Activated CD4-positive, CD25-positive, alpha-beta regulatory T cell treated with anti-CD3 and anti-CD28 coated beads, Interleukin-2, amount 50 U/mL, for 24 hours (primary cell): ENCODE measurements at places on chromosomes 11 and 22.

GRCh38 chr22:22425783-22426624 is 82.5 kb downstream of the ZNF280B start:
- ATAC-seq: no peak

DNA sequence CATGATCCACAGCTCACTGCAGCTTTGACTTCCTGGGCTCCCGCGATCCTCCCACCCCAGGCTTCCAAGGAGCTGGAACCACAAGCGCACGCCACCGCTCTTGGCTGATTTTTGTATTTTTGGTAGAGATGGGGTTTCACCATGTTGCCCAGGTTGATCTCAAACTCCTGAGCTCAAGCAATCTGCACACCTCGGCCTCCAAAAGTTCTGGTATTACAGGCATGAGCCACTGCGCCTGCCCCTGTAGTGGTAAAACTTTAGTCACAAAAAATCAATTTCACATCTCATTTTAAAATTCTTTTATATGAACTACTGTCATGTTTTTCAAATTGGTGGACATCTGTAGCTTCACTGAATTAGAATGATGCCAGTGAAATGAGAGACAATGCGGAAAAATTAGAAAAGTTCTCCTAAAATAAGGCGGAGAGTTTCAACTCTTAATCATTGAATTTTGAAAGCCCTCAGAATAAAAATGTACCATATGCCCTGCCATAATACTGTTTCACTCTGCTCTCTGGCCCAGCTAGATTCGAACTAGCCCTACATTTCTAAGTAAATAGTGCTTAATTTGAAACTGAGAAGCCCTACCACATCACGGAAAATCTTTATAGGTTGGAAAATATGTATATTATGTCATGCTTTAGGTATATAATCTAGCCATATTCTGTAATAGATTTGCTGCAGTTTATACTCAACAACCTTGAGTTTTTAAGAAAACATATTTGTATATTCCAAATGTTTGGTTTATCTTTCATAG is 78.7 kb downstream of the HORMAD2 start:
- ATAC-seq: peak; percentile 77

DNA sequence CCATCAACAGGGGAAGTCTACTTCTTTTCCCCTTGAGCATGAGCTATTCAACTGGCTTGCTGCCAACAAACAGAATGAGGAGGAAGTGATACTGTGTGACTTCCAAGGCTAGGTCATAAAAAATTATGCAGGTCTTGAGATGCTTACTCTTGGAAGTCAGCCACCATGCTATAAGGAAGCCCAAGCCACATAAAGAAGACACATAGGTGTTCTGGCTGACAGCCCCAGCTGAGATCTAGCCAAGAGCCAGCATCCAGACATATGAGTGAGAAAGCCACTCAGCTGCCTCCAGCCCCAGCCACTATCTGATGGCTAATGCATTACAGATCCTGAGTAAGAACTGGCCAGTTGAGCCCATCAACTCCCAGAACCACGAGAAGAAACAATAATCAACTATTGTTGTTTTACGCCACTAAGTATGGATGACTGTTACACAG is 31.0 kb upstream of the PPP2R1B start:
- no peak for ATAC-seq

GRCh38 chr11:110059706-110060463 is 33.3 kb upstream of the ZC3H12C start:
- no peak for ATAC-seq

- no peak for ATAC-seq
Observed at GRCh38 chr11:95296621-95297025, 65.6 kb upstream of the SESN3 start.

GRCh38 chr11:85281550-85281949 is 345.6 kb downstream of the DLG2 start:
- no peak for ATAC-seq

GRCh38 chr11:93329936-93330445 is 551 bp upstream of the DEUP1 start:
- ATAC-seq: no peak

- no peak for ATAC-seq
Observed at GRCh38 chr11:116148645-116149044, 624.1 kb downstream of the BUD13 start.

DNA sequence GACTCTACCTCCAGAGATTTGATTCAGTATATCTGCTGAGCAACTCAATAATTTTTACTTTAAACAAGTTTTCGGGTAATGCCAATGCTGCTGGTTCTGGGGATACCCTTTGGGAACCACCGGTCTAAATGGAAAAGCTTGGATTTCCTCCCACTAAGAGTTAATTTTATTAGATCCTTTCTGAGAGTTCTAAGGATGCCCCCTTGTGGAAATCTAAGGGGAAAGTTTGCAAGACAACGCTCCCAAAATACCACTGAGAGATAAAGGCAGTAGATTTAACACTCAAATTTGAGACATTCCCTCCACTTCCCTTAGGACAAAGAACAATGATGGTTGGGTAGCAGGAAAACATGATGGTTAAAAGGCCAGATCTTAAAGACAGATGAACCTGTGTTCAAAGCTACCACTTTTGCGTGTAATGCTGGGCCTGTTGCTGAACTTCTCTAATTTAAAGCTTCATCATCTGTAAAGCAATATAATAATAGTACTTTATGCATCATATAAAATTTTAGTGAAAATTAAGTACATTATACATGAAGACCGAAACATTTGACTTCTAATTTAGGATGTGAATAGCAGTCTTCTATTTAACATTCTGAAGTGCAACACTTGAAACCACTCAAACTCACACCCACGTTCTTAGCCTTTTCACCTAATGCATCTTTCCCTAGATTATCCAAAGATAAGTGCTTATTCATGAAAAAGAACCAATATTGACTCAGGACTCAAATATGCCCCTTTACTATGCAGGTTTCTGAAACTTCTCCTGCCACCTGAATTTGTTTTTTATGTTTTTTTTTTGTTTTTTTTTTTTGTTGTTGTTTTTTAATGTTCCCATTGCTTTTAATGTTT is 110.1 kb upstream of the LUZP2 start:
- no peak for ATAC-seq

DNA sequence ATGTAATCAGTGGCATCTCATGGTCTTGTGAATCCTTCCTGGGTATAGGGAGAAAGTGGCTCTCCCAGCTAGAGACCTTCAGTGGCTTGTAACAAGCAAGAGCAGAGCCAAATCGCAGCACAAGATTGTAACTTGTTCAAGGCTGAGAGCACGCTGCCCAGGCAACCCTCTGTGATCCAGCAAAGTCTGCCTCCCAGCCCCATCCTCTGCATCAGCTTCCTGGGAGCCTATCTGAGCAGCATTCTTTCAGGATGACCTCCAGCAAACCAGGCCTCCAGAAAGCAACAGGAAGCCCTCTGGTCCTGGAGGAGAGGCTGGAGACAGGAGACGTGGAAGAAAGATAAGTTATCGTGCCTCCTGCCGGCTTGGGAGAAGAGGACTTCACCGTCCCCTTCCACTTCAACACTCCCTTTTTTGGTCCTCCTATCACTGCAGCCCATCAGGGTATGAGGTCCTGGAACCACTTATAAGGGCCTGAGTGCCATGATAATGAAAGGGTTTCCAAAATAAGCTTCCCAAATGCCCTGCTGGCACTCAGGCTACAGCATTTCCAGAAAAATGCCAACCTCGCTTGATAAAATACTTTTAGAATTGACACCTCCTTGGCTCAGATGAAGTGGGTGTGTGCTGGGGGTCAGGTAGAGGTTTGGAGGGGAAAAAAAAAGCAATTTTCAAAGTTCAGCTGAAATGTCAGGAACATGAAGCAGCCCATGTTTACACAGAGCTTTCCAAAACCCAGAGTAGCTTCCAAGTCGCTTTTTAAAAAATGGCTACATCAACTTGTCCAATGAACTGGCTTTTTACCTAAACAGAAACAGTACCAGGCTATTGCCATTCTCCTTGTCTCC is 80.2 kb downstream of the PLEKHA7 start:
- no peak for ATAC-seq

GRCh38 chr11:86558207-86558606 is 114.2 kb downstream of the ME3 start:
- ATAC-seq: no peak

DNA sequence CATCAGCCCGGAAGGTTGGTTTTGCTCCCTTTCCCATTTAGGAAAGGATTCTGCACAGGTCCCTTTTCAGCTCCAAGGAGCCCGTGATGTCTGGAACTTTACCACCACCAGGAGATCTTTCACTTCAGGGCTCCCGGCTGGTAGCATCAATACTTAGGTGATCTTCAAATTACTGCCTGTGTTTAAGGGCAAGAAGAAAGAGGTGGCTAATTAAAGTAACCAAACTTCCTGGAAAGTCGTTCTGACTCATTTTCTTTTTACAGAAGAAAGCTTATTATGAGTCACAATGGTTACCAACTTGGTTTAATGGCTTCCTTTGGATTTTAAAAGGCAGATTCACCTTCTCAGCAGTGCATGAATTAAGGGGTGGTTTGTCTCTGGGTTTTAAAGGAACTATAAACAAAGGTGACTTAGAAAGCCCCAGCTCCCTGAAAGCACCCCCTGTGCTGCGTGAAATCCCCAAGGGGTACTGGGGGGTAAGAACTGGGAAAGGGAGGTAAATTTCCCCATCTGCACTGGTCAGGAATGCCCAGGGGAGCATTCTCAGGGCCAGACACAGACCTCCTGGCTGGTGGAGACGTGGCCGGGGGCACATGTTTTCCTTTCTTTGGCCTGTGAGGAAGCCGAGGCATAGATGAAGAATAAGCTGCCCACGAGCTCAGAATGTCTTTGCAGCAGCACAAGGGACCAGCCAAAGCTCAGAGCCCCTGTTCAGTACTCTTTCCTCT is 8.8 kb downstream of the POU2F3 start:
- ATAC-seq: peak; percentile 76

GRCh38 chr22:39383841-39384625 is 15.5 kb upstream of the TAB1 start:
- ATAC-seq: no peak

- no peak for ATAC-seq
Observed at GRCh38 chr22:37032535-37033460, 13.3 kb downstream of the MPST start.

DNA sequence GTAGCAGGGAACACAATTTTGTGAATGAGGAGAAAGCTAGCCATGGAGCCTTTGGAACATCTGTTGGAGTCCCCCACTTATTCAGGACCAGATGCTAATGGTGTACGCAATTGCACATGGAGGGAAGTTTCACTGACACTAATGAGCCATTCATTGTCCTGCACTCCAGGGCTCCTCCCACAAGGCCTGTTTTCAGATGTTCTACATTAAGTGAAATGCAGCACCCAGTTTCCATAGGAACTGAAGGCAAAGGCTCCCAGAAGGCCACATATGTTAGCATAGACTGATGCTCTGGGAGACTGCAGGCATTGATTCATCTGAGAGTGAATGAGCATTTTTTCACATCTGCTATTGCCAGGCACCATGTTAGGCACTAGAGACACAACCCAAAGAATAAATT is 399.5 kb downstream of the ETS1 start:
- no peak for ATAC-seq

DNA sequence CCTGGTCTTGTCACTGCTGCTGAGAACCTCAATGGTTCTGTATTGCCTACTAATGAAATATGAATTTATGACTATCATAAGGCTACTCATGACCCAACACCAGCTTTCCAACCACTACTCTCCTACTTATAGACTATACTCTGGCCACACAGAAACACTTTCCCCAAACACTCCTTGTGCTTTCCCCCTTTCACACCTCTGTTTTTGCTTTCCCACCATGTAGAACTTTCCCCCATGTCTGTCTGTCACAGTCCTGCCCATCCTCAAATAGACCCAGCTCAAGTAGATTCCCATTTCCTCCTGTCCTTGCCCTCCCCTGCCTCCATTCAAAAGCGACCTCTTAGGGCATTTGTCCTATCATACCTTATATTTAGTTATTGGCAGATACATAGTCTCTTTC is 105.9 kb downstream of the ARFGAP2 start:
- ATAC-seq: no peak

GRCh38 chr22:38069372-38070249 is 12.4 kb downstream of the PICK1 start:
- ATAC-seq: no peak

DNA sequence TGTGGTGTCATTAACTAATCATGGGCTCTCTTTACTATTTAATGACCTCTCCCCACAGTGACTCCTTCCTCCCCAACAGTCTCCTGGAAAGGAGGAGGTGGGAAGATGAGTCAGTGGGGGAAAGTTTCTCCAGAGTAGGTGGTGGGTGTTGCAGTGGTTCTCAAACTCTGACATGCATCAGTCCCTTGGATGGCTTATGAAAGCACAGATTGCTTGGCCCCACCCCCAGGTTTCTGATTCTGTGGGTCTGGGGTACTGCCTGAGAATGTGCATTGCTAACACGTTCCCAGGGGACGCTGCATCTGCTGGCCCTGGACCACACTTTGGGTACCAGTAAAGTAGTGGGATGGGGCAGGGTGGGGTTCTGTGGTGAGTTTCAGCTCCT is 9.8 kb downstream of the CD82 start:
- ATAC-seq: peak; percentile 64

GRCh38 chr11:116787786-116788486 is at the start of gene ZPR1:
Gene ZPR1, minus strand, starts transcription at chr11:116788023. Its CDS starts 33 bp downstream, at chr11:116787990.
- ATAC-seq: peak; percentile 86

- ATAC-seq: no peak
Observed at GRCh38 chr11:94539420-94539819, 4.3 kb upstream of the FUT4 start.

DNA sequence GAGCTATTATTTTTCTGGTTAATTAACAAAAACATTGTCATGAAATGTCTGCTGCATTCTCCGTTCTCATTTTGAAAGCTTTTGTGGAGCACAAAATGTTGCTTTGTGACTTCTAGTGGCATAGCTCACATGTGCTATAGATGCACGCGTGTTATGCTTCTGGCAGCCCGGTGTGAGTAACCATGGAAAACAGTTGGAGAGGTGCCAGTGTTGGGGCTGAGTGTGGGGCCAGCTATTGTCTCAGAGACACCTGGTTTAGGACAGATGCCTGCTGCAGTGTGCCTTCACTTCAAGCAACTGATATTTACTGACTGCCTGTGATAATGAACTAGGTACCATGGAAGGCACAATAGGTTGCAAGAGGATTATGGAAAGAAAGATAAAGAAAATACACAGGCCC is 760.6 kb downstream of the NTM start:
- ATAC-seq: no peak

DNA sequence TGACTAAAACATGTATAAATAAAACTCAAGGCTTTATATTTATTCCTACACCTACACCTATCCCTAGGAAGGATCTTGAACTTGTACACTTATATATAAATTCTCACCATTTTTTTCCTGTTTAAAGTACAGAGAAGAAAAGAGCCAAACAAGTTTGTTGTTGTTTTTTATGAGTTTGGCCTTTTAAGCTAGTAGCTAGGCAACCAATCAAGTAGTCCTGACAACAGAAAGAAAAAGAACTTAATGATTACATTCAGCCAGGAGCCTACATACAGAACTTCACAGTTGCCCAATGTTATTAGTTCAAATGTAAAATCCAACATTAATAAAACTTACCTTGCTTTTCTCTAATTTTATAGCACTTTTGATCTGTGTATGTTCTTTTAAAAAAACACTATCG is 316.2 kb downstream of the SOX6 start:
- ATAC-seq: no peak
